ENCODE measurements at places on chromosomes 1 and 21.

GRCh38 chr1:201259476-201260235, 23.6 kb upstream of the PKP1 start:
- DNase-seq = peak; percentile 82

DNA sequence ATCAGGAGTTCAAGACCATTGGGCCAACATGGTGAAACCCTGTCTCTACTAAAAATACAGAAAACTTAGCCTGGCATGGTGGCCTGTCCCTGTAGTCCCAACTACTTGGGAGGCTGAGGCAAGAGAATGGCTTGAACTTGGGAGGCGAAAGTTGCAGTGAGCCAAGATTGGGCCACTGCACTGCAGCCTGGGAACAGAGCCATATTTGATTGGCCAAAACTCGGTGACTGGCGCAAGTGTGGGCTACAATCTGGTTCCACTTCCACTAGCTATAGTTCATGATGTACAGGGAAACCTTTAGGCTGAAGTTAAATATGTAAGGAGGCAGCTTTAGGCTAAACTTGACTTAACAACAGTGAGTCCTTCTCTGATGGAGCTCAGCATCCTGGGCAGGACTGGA, 20.2 kb downstream of the SLC30A10 start:
- no peak for DNase-seq

DNA sequence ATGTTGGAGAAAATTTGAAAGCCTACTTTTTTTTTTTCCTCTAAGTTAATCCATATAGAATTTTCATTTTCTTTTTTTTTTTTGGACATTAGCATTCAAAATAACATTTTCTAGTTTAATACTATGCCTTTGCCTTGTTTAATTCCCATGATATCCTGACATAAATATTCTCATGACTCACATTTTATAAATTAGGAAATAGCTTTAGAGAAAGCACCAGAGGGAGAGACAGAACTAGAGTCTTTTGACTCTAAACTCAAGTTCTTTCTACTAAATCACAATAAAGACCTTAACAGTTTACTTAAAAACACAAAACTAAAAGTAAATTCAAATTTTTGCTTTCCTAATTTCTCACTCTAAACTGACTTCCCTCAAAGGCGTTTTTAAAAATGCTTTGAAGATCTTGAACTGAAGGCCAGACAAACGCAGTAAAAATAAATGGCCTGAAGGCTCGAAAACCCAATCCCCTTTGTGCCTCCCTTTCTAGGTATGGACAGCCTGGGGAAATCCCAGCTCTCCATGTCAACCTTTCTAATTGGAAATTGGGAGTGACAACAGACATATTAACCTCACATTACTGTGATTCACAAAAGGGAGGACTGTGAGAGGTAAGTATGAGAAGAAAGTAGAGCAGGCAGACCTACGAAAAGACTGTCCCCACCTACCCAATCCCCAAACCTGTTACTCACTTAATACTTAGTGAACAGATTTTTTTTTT, 104.6 kb downstream of the ENAH start:
- no peak for DNase-seq

GRCh38 chr1:109218516-109218915, 4.8 kb downstream of the SARS1 start:
- no peak for DNase-seq

DNA sequence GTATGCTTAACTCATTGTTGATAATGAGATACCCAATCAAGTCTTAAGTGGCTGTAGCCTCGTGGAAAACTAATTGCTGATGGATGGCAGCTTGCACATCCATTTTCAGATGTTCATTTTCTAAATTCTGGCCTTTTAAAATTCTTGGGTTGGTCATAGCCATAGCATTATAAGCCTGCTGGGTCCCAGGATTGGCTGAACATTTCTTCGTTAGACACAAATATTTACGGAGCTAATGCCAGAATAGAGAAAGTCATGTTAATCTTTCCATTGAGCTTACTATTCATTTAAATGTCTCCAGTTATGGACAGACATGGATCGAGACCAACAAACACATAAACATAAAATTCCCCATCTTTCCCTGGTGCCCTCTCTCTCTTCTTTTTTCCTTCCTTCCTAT, 32.5 kb downstream of the CENPF start:
- DNase-seq = no peak

DNA sequence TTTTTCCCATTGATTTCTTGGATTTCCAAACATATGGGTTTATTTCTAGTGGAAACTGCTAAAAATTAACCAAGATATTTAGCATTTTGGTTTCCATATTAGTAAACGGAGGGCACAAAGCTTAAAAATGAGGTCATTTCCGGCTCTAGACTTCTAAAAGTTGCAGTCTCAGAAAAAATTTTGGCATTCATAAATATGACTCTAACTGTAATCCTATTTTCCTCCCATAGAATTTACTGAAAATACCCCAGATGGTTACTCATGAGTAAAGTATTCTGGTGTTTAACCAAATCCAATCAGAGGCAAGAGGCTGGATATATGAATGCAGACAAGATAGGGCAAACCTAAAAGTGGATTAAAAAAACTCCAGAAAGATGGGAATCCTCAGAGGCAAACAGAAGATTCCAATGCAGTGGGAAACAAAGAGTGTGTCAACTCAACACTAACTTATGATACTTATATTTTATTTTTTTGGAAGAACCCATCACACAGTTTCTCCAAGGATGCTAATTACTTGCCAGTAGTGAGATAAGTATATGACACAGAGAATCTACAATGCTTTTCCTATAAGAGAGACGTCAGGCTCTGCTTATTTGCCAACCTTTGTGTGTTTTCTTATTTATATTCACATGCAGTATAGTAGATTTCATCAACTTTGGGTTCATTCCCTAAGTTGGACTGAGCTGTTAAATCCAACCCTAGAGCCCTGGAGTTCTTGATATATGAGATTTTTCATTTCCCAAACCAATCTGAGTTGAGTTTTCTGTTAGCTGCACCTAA, 90.1 kb upstream of the BCL10 start:
- no peak for DNase-seq

- no peak for DNase-seq
Observed at GRCh38 chr1:41976671-41977070, 57.9 kb upstream of the HIVEP3 start.

DNA sequence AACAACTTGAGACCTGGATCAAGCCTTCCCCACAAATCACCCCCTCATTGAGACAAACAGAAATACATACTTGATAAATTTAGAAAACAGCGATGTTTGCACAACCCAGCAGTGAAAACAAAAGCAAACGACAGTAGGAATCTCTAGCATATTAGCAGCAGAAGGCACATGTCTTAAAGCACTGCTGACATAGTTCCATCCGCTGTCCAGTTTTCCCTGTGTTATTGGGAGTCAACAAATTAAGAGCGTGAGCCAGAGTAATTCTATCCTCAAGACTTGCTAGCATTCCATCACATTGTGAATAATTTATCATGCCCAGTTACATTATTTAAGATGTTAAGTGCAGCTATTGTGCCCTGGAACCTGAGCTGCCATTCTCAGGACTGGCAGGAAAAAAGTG, 55.3 kb downstream of the IGSF5 start:
- DNase-seq = no peak

GRCh38 chr1:93021539-93022134, 57.4 kb upstream of the MTF2 start:
- peak; percentile 64 for DNase-seq

- DNase-seq = no peak
Observed at GRCh38 chr1:51071291-51072042, 30.6 kb upstream of the C1orf185 start.

DNA sequence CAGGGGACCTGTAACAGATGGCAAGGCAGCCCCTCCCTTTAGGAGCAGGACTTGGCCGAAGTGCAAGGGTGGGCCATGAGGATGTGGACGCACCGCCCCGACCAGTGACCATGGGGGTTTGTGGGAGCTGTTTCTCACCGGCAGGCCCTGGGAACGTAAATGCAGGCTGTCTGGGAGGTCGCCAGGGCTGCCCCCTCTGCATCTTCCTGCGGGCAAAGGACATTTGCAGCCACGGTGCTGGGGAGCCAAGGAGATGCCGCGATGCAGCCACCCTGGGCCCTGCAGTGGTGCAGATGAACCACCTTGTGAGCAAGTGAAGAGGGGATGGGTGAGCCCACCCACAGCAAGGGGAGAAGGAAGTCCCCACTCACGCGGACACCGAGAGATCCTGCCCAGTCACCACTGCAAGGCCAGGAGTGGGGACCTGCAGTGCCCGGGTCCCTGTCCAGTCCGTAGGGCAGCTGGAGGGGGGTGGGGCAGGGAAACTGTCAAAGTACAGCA, 121.1 kb downstream of the SIK1 start:
- no peak for DNase-seq

GRCh38 chr1:177229781-177230180, 59.0 kb downstream of the BRINP2 start:
- DNase-seq = peak; percentile 17

DNA sequence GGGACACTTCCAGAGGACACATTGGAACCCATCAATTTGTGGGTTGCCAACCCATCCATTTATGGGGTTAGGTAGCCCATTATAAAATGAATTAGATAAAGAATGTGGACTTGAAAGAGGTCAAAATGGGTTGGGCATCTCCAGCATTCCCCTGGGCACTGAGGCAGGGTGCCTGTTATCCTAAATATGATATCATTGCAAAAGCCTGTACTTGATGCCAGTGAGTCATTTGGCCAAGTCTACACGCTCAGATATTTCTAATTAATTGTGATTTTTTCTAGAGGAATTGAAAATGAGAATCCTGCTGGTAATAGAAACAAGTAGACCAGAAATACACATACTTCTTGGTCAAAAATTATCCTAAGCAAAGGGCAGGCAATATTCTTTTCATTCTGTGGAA, 21.9 kb upstream of the NBL1 start:
- DNase-seq = no peak

DNA sequence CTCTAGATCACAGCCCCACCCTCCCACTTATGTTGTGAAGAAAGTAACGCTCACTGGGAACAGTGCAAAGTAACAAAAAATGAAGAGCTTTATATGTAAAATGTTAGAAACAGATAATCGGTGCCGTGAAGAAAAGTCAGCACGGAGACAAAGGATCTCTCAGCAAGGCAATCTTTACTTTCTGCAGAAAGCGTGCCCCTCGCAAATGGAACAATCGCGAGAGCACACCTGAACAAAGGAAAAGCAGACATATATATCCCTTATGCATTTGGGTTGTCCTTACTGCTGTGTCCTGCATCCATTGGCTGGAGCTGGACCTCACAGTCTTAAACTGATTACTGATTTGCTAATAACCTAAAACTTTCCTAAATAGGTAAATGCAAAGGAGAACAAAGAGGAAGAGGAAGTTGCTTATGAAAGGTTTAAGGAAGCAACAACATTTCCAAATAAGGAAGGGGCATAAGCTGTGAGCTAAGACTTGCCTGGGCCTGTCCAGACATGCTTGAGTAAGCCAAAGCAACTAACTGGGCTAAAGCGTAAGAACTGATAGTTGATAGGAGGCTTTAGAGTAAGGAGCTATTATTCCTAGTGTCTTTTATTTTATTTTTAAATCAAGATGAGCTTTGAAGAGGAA, 89.7 kb downstream of the GTF2B start:
- DNase-seq = peak; percentile 15

DNA sequence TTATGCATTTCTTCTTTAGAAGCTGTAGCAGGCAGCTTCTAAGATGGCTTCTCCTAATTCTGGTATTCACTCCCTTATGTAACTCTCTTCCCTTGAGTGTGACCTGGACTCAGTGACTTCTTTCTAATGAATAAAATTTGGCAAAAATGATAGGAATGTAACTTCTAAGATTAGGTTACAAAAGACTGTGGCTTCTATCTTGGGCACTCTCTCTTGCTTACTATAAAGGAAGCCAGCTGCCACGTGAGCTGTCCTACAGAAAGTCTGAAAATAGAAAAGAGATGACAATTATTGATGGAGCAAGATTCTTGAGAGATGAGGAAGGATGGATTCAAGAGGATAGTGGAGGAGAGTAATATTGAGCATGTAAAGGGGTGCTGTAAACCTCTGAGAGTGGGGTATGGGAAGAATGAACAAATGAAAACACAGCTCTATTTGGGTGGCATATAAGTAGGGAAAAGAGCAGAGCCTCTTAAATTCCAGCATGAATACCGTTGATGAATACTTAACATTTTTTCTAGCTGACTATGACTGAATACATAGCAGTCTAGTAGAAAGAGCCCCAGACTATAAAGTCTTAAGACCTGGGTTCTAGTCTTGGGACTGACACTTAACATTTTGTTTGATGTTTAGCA, 5.5 kb downstream of the TSEN15 start:
- DNase-seq = peak; percentile 64

- DNase-seq = no peak
Observed at GRCh38 chr1:114315631-114316030, 162.0 kb upstream of the SYT6 start.

DNA sequence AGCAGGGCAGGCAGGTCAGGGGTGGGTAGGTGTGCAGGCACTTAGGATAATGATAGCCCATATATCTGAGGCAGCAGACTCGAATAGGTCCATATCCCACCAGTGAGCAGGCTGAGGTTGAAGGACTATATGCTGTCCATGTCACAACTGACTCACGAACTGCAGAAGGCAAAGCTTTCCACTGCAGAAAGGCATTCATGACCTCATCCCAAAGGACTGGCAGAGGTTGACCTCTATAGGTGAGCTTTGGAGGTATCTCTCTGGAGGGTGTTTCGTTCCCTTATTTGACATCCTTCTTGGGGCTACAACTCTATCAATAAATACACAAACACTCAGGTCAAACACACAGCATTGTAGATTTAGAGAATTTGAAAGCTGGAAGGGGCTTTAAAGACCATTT, 42.8 kb upstream of the MARK1 start:
- DNase-seq = peak; percentile 40

DNA sequence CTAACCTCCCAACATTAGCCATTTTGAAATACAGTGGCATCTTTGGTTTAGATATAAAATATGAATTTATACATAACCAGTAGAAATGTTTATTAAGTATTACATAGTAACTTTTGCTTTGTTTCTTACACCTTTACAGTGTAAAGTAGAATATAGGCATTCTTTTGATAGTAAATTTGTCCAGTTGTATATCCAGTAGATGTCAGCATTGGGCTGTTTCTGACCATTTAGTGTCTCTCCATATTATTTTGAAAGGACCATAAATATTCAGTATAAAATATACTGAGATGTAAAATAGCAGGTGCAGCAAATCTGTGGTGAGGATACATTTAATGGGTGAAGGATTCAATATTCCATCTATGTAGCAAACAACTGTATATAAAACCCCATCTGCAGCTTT, 115.8 kb upstream of the ZRANB2 start:
- DNase-seq = peak; percentile 6

DNA sequence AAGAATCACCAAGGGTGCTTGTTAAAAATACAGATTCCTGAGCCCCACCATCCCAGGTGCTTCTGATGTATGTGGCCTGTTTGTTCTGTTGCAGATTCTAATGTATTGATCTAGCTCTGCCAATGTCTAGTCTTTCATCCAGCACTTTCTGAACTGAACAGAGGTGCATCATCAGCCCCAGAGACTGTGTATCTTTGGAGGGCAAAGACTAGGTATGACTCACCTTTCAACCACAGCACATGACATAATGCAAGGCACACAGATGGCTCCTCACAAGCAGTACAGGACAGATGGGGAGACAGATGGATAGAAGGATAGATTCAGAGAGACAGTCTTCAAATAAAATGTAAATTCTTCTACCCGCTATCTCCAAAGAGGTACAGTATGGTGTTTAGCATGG, 32.3 kb downstream of the CD58 start:
- no peak for DNase-seq

GRCh38 chr1:39065542-39065941, 39.4 kb downstream of the NDUFS5 start:
- no peak for DNase-seq

GRCh38 chr1:223429313-223429731, 36.1 kb downstream of the CCDC185 start:
- no peak for DNase-seq

- peak; percentile 21 for DNase-seq
Observed at GRCh38 chr1:111856411-111857185, 100.9 kb downstream of the DDX20 start.
